ENCODE measurements at places on chromosomes 2 and 18.

DNA sequence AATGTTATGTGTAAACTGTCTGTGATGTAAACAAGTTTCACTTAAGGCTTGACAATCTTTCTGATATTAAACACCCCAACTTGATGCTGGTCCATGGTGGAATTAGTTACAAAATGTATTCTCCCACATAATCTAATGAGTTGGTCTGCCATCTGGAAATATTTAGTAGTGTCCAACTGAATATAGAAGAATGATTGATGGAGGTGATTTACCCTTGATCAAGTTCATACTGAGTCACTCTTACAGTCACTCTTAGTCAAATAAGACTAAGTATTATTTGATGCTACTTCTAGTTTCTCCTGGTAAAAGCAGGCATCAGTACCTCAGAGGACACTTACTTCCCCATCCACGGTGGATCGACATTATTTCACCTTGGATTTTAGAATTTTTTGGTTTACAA lies 198.1 kb downstream of the SATB2 start:
- no peak for DNase-seq

DNA sequence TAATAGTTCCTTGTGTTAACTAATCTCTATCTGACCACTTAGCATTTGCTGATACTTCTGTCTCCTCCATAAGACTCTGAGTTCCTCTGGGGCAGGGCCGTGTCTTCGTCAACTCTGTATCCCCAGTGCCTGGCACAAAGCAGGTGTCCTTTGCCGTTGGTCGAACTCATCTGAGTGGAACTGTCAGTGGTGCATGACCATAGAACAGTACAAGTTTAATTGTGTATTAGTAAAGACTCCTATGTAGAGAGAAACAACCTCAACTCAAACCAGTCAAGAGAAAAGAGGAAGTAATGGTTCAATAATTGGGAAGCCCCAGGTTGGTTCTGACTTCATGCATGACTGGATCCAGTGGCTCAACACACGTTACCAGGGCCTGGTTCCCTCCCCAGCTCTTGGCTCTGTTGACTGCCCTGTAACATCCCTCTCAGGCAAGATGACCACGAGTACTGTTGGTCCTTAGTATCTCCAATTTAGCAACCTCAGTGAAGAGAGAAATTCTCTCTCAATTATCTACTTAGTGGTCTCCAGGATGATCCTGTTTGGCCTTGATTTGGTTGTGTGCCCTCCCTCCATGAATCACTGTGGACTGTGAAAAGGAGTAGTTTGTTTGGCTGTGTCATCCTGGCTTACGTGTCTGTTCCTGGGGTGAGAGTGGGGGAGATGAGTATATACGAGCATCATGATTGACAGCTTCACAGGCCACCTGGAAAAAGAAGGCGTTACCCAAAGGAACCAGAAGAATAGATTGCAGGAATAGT lies 58.5 kb upstream of the MSH6 start:
- DNase-seq: no peak

DNA sequence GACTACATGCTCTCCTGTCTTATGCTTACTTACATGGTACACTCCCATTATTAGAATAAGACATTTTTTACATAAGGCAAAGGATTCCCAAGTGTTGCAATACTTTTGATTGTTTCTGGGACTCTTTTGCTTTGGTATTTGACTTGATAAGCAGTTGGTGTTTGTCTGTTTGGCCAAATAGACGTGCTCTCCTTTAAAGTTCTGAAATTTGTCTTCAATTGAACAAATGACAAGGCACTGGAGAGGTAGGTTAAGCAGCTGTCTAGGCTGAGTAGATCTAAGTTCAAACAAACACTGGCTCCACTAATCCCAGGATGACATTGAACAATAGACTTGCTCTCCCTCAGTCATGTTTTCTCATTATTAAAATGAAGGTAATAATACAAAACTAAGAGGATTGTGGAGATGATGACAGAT lies 430.5 kb downstream of the STK39 start:
- DNase-seq: no peak

GRCh38 chr2:238742066-238742465 lies 105.8 kb upstream of the TWIST2 start:
- no peak for DNase-seq

DNA sequence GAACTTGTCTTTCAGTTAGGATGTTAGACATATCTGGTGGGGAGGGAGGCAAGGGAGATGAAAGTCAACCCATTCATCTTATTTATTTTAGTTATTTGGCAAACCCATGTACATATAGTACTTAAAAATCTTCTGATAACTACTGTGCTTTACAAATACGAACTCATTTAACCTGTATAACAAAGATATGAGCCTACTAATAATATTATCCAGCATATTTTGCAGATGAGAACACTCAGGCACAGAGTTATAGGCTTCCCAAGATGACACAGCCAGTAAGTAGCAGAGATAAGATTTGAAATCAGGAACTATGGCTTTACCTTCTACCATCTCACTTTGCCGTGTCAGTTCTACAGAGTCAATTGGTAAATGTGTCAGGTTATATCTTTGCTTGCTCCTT lies 262.6 kb upstream of the DOK6 start:
- no peak for DNase-seq

DNA sequence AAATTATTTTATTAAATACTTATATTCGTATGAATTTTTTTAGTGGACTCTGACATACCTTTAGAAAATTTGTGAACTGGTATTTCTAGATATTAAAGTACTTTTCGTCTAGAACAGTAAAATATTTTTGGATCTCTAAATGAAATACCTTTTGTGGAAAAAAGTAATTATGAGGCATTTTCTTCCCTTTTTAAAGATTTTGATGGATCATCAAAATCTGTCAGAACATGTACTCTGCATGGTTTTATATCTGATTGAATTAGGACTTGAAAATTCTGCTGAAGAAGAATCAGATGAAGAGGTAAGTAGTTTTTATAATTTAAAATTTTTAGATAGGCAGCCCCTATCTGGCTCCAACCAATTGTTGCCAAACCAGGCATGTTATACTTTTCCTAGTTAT lies 118.8 kb downstream of the UBR3 start:
- no peak for DNase-seq

DNA sequence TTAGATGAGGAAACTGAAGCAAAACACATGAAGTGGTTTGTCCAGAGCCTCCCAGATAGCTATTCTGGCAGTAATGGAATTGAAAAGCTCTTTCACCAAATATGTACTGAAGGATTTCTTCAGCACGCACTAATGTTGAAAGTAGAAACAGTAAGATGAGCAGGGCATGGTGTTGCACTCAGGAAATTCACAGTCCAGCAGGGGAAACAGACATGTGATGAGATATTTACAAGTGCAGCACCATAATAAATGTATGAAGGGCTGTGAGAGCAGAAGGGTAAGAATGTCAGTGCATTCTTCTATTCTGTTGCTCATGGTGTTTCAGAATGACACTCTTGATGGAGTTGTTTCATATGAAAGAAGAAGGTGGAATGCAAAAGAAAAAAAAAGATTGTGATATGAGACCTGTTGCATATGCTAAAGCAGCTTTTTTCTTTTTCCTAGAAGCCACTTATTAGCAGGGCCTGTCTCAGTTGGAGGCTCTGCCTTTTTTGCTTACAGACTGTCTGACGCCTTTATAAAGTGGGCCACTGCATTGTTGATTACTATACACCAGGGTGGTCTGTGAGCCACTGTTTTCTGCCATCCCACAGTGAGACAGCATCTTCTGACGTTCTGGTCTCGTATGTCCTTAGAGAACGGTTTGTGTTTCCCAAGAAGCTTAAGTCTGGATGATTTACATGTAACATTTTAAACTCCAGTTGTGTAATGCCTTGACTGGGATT lies 516.9 kb downstream of the ARHGAP15 start:
- DNase-seq: no peak

DNA sequence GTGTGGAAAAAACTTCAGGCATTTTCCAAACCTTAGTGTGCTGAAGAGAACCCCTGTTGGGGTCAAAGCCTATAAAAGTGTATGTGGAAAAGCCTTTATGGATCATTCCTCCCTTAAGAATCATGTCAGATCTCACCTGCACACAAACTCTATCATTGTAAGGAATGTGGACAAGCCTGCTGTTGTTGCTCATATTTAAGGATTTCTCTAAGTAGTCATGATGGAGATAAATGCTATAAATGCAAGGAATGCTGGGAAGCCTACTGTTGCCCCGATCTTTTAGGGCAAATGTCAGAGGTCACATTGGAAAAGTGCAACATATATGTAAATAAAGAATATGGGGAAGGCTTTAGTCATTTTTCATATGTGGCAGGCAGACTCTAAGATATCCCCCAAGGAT lies 129.5 kb downstream of the ICOS start:
- DNase-seq: no peak

DNA sequence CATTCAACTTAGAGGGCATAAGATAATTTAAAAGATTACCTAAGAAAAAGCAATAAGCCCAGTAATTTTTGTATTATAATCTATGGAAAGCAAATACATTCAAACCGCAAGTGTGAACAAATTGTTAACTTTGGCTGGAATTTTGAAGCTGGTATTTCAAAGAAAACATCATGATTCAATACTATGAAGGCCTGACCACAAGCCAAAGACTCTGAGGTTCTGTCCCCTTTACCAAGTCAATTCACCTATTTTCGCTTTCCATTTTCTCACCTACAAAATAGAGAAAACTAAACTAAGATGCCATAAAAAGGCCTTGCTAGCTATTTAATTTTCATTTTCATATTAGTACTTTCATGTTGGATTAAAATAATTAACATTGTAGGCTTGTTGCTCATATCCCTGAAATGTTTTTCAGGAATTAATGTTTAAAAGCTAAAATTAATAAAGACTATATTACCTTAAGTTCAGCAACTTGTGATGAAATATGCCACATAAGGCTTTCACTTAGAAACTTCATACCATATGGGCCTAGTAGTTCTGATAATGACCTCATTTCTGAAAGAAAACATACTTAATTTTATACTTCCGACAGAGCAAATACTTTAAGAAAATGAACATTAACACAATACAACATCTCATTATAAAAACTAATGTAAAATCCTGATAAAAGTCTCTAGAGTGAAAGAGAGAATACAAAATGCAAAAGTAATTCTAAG lies 85.7 kb upstream of the FRZB start:
- DNase-seq: no peak

GRCh38 chr2:203705178-203705577 lies 1.3 kb upstream of the CD28 start:
- no peak for DNase-seq

GRCh38 chr18:79935499-79935898 lies 16.0 kb downstream of the SLC66A2 start:
- no peak for DNase-seq

DNA sequence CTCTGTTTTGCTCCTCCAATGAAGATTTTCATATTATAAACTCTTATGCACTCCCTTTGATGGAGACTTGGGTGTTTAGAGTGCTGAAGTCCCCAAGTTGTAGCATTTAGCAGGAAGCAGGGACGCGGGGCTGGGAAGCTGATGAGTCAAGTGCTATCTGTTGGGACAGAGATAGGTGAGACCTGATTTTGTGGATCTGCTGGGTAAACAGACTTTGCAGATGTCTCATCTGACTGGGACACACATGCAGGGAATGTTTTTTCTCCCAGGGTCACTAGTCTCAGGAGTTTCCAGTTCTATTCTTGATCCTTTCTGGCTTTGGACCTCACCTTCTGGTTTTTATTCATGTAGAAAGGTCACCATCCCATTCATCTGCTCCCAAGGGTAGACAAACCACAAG lies 79.7 kb upstream of the ACAA2 start:
- no peak for DNase-seq

DNA sequence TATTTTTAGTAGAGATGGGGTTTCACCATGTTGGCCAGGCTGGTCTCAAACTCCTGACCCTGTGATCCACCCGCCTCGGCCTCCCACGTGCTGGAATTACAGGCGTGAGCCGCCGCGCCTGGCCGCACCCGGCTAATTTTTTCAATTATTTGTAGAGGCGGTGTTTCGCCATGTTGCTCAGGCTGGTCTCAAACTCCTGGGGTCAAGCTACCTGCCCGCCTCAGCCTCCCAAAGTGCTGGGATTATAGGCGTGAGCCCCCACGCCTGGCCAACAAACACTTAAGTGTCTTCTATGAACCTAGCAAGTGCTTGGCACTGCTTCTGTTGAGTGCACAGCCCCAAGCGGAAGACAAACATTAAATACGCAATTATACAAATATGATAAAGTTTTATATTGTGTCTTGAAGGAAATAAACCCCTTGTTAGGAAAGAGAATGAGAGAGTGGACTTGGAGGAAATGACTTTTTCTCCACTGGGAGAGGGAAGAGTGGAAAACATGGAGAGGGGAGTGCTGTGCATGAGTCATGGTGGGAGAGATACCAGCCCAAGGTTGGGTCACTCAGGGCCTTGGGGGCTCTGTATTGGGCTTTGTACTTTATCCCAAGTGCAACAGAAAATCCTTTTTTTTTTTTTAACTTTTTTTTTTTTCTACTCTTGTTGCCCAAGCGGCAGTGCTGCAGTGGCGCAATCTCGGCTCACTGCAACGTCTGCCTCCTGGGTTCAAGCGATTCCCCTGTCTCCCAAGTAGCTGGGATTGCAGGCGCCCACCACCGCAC lies 41.4 kb upstream of the ACTR2 start:
- DNase-seq: no peak

DNA sequence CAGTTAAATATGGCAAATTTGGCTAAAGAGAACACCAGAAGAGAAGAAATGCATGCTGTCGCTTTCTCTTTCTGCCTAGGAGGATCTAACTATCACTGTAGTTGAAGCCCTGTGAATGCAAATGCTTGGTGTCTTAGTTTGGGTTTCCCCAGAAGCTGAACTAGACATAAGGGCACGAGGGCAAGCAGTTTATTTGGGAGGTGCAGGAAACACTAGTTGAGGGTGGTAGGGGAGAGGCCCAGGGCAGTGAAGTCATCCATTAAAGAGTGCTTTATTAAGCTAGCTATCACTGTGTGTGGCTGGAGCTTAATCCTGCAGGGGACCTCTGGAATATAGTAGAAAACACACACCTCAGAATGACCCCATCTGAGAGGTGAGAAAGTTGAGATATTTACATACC lies 639.8 kb upstream of the ZEB2 start:
- DNase-seq: no peak

- DNase-seq: no peak
Measured at GRCh38 chr2:240630771-240631547, 5.7 kb downstream of the GPR35 start.

- no peak for DNase-seq
Measured at GRCh38 chr18:36476433-36476832, 178.9 kb downstream of the FHOD3 start.

GRCh38 chr18:7608781-7609201 lies 41.7 kb downstream of the PTPRM start:
- no peak for DNase-seq

- no peak for DNase-seq
Measured at GRCh38 chr2:8692783-8693156, 10.9 kb downstream of the ID2 start.

- no peak for DNase-seq
Measured at GRCh38 chr2:196792865-196793264, 6.6 kb downstream of the GTF3C3 start.

Measured in amygdala (tissue), 56 donors.